ENCODE measurements at places on chromosomes 4 and X.

- DNase-seq: no peak
These were observed 1.1 kb downstream of the NAA10 start for GRCh38 chrX:153933748-153934147.

DNA sequence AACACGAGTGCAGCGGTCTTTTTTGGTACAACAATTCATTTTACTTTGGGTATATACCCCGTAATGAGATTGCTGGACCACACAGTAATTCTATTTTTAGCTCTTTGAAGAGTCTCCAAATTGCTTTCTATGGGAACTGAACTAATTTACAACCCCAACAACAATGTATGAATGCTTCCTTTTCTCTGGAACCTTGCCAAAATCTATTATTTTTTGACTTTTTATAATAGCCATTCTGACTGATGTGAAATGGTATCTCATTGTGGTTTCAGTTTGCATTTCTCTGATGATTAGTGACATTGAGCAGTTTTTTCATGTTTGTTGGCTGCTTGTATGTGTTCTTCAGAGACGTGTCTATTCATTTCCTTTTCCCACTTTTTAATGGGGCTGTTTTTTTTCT is 240.8 kb downstream of the STK32B start:
- DNase-seq: no peak

DNA sequence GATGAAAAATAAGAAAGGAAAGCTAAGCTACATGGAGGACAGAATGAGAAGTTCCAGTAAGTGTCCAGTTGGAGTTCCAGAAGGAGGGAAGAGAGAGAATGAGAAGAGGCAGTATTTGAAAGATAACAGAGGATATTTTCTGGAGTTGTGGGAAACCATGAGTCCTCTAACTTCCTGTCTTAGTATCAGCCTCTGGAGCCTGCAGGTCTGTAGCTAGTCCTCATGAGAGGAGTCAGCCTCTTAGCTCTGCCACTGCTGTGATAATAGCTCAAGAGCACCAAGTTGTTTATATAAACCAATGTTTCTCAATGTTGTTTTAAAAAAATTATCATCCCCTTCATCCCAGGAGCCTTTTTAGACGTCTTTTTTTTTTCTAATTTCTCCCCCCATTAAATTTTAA is 2.4 kb upstream of the PLAC1 start:
- no peak for DNase-seq

DNA sequence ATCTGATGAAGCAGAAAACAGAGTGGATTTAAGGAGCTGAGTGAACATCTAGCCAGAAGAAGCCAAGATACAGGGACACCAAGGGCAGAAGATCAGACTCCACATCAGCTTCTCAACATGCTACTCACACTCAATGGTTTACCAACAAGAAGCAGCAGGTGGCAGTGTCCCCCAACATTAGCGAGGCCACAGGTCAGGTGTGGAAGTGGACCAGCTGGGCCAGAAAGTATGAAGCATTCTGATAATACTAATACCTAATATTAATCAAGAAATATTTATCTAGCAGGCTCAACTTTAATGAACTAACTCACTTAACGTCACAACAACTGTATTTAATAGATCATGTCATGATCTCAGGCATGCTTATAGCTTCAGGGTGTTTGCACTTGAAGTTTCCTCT is 73.4 kb upstream of the TTC29 start:
- peak; percentile 19 for DNase-seq

DNA sequence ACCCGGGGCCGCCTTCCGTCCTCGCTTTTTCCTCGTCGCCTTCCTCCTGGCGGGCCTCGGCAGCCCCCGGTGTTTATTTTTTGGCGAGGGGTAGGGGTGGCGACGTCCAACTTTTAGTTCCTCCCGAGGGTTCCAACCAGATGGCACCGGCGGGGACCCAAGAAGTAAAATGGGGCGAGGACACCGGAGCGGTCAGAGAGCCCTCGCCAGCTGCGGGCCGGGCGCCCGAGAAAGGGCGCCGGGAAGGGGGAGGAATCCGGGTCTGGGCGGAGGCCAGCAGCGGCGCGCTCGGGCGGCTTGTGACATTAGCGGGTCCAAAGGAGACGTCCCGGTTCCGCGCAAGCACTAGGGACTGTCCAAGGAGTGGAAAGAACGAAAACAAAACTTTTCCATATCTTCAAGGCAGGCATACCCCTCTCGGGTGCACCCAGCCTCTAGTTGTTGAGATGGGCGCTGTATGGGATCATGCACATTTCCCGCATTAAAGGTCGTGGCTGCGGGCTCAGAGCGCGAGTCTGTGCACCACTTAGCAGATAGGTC is 691 bp upstream of the USP46 start:
- DNase-seq: no peak

DNA sequence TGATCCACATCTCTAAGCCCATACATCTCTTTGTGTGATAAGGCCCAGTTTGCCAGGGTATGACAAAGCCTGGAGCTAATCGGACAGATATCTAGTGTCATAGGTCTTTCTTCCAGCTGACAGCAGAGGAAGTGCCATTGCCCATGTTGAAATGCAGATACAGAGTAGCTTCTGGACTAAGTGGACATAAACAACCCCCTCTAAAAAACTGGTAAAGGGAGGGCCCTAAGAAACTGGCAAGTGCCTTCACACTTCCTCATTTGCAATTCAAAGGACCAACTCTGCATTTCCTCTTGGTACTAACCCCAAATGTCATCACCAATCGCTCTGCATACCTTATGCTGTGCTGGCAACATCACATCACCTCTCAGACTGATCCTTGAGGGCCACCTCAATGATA is 20.8 kb downstream of the ARHGEF6 start:
- no peak for DNase-seq

DNA sequence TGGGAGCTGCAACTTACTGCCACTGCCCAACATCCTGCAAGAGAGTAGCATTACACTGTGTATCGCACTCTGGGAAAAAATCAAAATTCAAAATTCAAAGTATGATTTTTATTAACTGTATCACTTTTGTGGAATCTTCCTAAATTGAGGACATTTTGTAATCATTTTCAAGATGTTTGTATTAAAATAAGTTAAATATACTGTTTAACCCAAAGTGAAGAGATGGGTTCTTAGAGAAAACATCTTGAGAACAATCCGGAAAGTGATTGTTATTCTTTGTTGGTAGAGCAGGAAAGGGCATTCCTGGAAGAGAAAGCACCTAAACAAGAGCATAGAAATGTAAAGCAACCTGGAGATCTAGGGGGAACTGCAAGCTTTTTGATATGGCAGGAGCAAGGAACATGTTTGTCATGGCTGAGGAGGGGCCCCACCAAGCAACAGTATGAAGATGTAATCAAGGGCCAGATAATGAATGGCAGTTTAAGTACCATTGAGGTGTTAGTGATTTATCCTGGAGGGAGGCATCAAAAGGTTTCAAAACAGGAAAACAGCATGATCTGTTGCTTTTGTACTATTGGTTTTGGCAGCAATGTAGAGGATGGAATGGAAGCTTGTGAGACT is 14.1 kb upstream of the SEC24D start:
- no peak for DNase-seq
